ENCODE measurements at places on chromosomes 12 and 14.
A peak's percentile ranks its signal among the peaks of the same experiment; 100 is the strongest.

DNA sequence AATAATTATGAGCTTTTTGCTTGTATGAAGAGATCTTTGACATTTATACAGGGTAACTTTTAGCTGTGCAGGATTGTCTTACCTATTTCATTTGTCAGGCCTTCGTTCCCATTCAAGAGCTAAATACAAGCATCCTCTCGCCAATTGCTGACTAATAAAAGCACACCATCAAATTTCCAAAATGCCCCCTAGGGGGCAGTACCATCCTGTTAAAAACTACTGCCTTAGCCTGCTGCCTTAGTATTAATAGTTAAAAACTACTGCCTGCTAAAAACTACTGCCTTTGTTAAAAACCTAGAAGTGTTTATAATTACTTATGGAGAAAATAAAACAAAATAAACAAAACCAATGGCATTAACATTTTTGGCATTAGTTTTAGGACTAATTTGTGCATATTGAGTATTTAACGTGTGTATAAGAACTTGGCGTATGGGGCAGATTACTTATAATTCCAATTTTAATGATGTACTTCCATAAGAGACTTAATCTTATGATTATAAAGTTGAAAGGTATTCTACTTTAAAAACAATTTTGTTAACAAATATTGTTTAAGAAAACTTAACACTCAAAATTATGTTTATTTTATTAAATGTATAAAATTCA is 3.0 kb upstream of the IFI27L2 start:
- DNase-seq: peak; percentile 61

GRCh38 chr14:100524933-100525243 is 62.3 kb downstream of the BEGAIN start:
- DNase-seq: no peak

DNA sequence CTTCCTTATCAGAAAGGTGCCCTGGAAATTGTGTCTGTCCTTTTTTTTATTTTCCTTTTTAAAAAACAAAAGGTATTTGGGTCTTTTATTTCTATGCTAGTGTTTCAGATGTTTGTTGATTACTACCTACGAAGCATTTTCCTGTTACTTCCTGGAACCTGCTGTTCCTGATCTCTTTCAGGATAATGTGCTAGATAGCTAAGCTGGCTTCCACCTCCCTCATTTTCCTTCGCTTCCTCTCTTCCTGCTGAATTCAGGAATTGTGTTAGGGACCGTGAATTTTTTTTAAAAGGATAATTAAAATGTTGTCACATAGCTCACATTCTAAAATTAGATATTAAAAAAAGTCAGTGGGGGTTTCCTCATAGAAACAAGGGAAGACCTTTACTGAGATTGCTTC is 27.7 kb downstream of the TMTC2 start:
- DNase-seq: no peak

DNA sequence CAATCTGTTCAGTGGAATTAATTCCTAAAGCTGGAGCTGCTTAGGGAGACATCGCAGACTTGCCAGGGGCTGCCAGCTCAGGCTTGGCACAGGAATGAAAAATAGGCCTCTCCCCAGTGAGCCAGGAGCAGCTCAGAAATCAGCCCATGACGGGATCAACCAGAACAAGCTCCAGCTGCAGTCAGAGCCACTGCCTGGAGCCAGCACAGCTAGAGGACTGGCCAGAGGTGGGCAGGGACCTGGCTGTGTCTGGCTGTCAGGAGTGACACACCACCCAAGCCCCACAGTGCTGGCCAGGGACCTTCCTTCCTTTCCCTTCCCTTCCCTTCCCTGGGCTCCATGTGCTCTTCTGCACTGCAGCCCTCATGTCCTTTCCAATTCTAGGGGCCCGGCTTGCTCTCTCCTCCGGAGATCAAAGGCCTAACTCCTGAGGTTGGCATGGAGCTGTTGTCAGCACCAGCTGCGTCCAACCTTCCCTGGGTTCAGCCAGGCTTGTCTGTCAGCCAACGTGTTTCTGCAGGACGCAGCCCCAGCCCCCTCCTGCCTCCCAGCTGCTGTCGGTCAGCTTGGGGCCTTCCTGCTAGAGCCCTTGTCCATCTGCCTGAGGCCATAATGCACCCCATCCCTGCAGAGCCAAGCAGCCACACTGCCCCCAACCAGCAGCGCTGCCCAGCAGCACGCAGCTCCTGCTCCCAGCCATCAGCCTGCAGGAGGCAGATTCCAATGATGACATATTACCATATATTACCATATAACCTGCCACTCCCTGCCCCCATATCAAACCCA is 149.3 kb downstream of the CALM1 start:
- DNase-seq: no peak

DNA sequence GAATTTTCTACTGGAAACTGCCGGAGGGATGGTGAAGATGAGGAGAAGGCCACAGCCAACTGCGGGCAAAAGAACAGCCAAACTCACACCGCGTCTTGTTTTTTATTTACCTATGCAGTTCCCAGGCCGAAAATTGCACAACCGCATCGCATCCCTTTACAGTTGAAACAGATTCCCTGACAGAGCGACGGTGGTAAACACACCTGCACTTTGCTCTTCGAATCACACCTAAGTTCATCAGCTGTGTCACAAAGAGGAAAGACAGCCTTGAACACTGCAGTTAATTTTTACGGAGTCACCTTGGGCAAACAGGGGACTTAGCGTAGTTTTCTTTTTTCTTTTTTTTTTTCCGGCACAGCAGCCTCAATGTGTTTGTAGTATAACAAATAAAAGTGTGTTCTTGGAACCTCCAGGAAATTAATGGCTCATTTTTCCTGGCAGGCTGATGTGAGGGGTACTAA is 272.0 kb upstream of the DIO3 start:
- no peak for DNase-seq

DNA sequence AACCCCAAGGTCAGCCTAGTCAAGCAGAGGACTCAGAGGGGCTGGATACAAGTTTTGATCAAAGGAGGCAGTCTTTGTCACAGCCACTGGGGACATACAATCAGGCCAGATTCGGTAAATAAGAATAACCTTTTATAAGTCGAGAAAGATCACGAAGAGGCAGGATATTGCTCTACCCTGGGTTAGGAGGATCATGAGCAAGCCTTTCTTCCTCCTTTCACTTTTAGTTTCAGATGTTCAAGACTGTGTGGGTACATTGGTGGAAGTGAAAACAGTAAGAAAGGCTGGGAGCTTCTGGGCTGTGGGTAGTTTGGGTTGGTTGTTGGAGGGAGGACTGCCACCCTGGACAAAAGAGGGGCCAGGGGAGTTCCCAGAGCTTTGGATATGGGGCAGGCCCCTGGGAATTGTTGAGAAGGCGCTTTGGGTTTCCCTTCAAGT is 127.7 kb downstream of the SNAPC1 start:
- no peak for DNase-seq

All from NCI-H526 treated with DMSO at 0.1 percent for 48 hours (cell line).